ENCODE measurements at places on chromosomes 5 and 9.

DNA sequence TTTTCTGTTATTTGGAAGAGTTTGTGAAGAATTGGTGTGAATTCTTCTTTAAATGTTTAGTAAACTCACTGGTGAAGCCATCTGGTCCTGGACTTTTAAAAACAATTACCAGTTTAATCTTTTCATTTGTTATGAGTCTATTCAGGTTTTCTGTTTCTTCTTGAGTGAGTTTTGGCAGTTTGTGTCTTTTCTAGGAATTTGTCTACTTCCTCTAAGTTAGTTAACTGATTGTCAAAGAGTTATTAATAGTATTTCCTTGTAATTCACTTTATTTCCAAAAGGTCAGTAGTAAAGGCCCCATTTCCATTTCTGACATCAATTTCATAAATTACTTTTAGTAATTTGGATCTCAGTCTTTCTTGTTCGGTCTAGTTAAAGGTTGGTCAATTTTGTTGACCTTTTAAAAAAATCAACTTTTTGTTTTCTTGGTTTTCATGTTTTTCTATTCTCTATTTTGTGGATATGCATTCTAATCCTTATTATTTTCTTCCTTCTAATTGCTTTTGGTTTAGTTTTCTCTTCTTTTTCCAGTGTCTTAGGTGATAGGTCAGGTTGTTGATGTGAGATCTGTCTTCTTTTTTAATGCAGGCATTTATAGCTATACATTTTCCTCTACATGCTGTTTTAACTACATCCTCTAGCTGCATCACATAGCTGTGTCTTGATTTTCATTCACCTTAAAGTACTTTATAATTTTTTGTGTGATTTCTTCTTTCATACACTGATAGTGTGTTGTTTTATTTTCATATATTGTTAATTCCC lies 7.3 kb upstream of the SMIM3 start:
- no peak overlapping the region for H3K27ac ChIP-seq
- no peak for DNase-seq
- H3K36me3 ChIP-seq = no peaks in the 10 kb centered on the region
- H3K4me1 ChIP-seq = no peaks in the 10 kb centered on the region
- no peaks in the 10 kb centered on the region for H3K27me3 ChIP-seq

DNA sequence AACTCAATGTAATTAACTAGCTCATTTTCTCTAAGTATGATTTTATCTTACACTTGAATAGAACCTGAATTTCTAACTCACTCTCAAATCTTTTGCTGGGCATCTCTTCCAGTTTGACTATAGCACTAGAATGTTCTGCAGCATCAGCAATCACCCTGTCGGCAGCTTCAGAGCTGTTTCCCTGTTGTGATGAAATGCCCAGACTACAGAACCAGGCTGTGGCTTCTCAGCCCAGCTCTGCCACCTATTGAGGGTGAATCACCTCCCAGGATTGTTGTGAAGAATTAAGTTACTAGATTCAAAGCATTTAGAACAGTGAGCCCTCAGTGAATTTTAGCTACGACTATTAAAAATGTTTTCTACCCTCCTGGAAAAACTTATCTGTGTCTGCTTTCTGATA lies 90.4 kb upstream of the ANKRD55 start:
- no peak for DNase-seq
- H3K27ac ChIP-seq = no peak overlapping the region
- no peaks in the 10 kb centered on the region for H3K36me3 ChIP-seq
- H3K4me1 ChIP-seq = peaks cover 10% of the 10 kb centered on the region
- H3K27me3 ChIP-seq = no peaks in the 10 kb centered on the region

DNA sequence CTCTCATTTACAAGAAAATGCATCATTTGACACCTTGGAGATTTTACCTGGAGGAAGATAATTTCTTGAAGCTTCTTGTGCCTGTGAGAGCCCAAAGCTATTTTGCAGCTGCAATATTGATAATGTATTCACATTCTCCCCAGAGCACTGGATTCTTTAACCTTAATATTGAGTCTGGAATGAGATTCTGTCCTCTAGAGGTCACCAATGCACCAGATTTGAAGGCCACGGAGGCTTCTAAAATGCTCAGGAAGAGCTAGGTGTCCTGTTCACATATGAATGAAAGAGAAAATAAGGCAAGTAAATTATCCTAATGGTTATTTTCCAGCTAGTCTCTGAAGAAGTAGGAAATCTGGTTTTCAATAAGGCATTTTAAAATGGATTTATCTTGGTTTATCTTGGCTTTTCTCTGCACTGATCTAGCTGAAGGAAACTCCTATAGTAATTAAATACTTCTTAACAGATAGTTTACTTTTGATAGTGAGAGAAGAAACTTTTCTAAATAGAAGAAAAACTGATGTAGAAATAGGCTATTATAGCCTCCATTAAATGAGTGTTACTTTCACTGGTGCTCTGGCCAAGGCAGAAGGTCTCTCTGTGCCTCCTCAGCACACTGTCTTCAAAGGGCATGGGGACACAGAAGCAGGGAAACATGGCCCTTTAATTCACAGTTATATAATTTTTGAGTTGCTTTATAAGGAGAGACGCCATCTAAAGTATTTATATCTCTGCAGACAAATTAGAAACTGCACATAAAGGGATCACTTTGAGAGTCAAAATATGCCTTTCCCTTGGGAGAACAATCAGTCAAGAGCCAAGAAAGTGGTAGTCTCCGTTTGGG lies 297.0 kb upstream of the ACTBL2 start:
- no peaks in the 10 kb centered on the region for H3K4me1 ChIP-seq
- H3K36me3 ChIP-seq = no peaks in the 10 kb centered on the region
- no peak overlapping the region for H3K4me3 ChIP-seq
- DNase-seq = peak; percentile 69
- no peak overlapping the region for H3K27ac ChIP-seq

- H3K4me1 ChIP-seq = no peaks in the 10 kb centered on the region
- no peak overlapping the region for H3K4me3 ChIP-seq
- no peaks in the 10 kb centered on the region for H3K27me3 ChIP-seq
- DNase-seq = no peak
Observed at GRCh38 chr5:33240558-33240957, 200.2 kb upstream of the TARS1 start.

- H3K4me1 ChIP-seq = no peaks in the 10 kb centered on the region
- no peak overlapping the region for H3K27ac ChIP-seq
- peak; percentile 21 for DNase-seq
- H3K4me3 ChIP-seq = no peak overlapping the region
Observed at GRCh38 chr5:159469496-159470372, 139.4 kb upstream of the IL12B start.

DNA sequence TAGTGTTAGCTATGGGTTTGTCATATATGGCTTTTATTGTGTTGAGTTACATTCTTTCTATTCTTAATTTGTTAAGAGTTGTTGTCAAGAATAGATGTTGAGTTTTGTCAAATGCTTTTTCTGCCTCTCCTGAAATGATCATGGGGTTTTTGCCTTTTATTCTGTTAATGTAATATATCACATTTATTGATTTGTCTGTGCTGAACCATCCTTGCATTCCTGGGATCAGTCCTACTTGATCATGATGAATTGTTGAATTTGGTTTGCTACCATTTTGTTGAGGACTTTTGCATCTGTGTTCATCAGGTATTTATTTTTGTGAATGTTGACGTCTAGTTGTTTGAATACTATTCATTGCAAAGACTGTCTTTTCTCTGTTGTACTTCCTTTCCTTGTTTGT lies 23.9 kb downstream of the RIC1 start:
- DNase-seq = no peak
- no peaks in the 10 kb centered on the region for H3K27me3 ChIP-seq
- no peak overlapping the region for H3K27ac ChIP-seq
- H3K4me1 ChIP-seq = no peaks in the 10 kb centered on the region
- H3K36me3 ChIP-seq = peaks cover 5% of the 10 kb centered on the region

DNA sequence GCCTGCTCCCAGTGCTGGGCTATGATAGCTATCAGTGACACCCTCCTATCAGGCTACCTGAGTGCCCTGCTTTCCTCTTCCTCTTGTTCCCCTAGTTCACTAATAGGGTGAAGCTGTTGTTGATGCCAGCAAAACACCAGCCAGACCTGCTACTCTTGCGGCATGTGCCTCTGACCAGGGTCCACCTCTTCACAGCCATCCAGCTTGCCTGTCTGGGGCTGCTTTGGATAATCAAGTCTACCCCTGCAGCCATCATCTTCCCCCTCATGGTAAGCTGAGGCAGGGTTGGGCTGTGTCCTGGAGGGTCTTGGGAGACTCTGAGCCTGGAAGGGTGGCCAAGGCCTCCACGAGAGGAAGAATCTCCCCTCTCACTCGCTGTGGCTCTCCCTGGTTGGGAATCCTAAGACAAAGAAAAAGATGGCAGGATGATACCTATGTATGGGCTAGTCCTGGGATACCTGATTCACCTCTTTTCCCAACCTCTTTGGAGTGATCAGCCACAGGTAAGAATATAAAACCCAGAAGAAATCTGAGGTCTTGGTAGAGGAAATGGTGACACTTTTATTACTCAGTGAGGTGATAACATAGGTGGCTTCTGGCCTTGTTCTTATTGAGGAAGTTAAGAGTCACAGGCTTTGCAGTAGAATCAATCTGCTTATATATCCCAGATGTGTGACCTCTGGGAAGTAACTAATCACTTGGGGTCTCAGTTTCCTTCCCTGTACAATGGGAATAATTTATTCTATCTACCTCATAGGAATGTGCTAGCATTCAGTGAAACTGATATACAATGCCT lies 11.6 kb downstream of the SLC4A9 start:
- no peak for DNase-seq
- H3K36me3 ChIP-seq = no peaks in the 10 kb centered on the region
- peaks cover 3% of the 10 kb centered on the region for H3K4me1 ChIP-seq
- H3K27me3 ChIP-seq = no peaks in the 10 kb centered on the region

- no peak overlapping the region for H3K27ac ChIP-seq
- no peak for DNase-seq
- peaks cover under 1% of the 10 kb centered on the region for H3K4me1 ChIP-seq
Observed at GRCh38 chr5:149216496-149216895, 55.2 kb upstream of the AFAP1L1 start.

All from neural progenitor cell (in vitro differentiated cells).